ENCODE measurements at places on chromosomes 11 and 22.

DNA sequence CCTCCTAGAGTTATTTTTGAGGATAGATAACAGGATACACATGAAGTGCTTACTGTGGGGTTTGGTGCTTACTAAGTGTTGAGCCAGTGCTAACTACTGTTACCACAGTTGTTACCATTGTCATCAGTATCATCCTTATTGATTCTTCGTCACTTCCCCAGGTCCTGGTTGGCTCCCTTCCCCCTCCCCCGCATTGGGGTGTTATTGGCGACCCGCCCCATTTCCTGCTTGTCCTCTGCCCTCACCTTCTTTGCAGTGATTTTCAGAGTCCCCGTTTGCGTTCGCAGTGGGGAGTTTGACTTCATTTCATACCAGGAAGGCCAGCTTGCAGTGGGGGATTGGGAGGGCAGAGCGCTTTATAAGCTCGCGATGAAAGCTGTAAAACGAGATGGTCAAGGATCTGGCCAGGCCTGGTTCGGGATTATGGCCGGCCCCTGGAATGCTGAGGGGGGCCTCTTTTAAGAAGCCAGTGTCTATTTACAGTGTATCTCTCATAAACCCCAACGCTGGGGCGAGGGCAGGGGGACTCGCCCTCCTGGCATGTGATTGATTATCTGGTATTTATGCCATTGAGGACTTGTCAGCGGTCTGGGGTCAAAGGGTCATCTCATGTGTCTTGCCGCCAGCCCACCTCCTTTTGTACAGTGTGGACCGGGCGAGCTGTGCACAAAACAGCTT, 84.6 kb upstream of the NNMT start:
- no peak for DNase-seq

GRCh38 chr11:63958008-63958407, 16.4 kb upstream of the COX8A start:
- DNase-seq = no peak

- no peak for DNase-seq
These were observed 4.5 kb upstream of the TP53I11 start for GRCh38 chr11:44955015-44955738.

GRCh38 chr11:24734742-24735237, 237.9 kb downstream of the LUZP2 start:
- no peak for DNase-seq

DNA sequence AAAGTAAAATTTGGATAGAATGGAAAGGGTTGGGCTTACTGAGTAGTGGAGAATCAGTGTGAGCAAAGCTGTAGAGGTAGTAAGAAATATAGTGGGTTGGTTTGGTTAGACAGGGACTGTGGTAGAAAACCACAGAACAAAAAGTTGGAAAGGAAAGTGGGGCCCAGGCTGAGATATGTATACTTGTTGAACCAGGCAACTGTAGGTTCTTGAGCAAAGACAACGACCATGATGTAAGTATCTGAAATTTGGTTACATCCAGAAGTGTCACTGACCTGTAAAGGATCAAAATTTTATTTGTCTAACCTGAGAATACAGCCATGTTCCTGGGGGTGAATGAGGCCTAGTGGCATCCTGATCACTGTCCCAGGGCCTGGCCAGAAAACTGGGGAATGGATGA, 114.1 kb downstream of the STIM1 start:
- DNase-seq = no peak
